Fibroblast of mammary gland (primary cell): ENCODE measurements at places on chromosomes 7 and 10.

DNA sequence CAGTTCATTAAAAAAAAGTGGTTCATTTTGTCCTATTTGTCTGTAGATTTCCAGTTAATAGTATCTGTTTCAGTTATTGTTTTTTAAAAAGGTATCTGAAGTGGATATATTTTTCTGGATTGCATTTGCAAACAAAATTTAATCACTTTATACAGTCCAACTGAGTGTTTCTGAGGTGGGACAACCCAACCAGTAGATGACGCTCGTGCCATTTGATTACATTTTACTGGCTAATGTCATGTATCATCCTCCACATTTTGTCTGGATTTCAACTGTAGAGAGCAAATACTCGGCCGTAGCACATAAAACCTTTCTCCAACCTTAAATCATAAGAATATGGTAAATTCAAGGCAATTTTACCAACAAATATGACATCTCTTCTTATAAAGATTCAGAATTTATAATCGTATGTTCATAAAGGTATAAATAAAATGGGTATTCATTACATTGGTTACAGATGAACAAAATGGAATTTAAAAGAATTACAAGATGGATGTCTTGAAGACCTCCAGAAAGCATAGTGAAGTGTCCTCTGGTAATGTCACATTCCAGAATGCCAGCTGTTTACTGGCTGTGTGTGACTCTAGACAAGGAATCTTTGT lies 789.0 kb downstream of the PHTF2 start:
- peak; percentile 26 for DNase-seq

- DNase-seq = no peak
Observed at GRCh38 chr7:57427146-57427545, 22.8 kb upstream of the ZNF716 start.

- DNase-seq = no peak
Observed at GRCh38 chr10:59376846-59377245, 14.5 kb upstream of the FAM13C start.

DNA sequence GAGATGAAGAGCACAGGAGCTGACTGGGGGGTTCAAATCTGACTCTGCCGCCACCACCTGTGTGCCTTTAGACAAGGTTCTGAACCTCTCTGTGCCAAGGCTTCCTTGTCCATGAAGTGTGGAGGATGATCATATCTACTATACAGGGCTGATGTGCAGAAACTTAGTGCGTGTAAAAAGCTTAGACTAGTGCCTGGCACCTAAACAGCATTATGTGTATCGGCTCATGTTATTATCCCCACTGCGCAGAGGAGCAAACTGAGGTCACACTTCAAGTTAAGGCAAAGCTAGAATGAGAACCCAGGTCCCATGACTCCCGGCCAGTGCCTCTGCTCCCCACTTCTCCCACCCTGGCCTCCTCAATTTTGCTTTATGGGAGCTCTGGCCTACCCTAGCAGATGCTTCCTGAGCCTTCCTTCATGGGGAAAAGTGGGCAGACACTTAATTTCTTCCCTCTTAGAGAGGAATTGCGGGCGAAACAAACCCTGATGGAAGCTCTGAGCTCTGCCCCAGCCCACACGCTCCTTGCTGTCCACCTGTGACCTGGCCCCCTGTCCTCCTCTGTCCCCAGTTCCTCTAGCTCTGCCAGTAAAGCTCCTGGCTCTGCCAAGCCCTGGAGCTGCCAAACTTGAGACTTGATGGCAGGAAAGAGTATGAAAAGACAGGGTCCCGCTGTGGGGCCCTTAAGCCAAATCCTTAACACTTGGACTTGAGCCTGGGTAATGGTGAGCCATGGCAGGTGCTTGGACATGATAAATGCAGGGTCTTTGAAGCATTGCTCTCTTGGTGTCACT lies 71.0 kb downstream of the CDH23 start:
- no peak for DNase-seq

GRCh38 chr7:27150568-27151340 lies 1.6 kb downstream of the HOXA3 start:
- DNase-seq = peak; percentile 81

DNA sequence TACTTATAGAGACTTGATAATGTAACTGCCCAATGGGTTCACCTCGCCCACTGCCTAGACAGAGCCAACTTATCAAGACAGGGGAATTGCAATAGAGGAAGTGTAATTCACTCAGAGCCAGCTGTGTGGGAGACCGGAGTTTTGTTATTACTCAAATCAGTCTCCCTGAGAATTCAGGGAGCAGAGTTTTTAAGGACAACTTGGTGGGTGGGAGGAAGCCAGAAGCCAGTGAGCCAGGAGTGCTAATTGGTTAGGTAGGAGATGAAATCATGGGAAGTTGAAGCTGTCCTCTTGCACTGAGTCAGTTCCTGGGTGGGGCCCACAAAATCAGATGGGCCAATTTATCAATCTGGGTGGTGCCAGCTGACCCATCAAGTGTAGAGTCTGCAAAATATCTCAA lies 20.1 kb upstream of the C7orf33 start:
- peak; percentile 22 for DNase-seq

DNA sequence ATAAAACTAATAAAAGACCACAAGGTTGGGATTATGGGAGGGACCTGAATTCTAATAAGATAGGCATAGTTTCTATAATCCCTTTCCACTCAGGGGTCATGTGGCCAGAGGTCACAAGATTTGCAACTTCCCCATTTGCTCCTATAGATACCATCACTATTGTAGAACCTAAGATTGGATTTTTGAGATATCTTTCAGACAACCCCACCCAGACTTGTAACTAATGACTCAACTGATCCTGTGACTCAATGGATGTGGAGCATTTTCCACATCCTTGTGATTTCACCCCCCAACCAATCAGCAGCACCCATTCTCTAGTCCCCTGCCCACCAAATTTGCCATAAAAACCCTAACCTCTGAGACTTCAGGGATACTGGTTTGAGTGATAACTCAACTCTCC lies 51.9 kb upstream of the PIK3AP1 start:
- DNase-seq = no peak

GRCh38 chr7:106110885-106111654 lies 1.0 kb downstream of the SYPL1 start:
- peak; percentile 46 for DNase-seq
